Aorta (tissue), 5 donors: ENCODE measurements at places on chromosomes 3 and 15. TPM values are rescaled to one million over a fixed set of nuclear protein-coding genes. Genes with fewer than 3 reads are reported as not detected.

DNA sequence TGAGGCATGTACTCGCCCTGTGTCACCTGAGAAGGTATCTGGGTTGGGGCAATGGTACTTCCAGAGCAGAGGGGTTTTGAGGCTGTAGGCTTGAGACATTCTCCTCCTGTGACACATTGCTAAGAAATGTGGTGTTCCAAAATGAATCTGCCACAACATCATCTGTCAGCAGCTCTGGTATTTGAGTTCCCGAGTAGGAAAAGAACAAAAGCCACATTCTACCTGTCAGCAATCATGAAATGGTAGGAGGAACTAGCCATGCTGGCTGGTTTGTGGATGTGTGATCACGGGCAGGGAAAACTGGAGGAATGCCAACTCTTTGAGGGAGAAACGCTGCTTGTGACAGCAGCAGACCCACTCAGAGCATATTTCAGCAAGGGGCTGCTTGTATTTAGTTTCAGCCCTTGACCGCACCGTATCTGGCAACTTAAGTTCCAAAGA, 579.4 kb upstream of the TBL1XR1 start:
- H3K27ac ChIP-seq = no peak overlapping the region
- DNase-seq = no peak
- H3K4me3 ChIP-seq = no peak overlapping the region
- H3K27me3 ChIP-seq = no peaks in the 10 kb centered on the region
- peaks cover 12% of the 10 kb centered on the region for H3K4me1 ChIP-seq

Gene CHDH
- 1.1 TPM for total RNA-seq

Gene ATP13A5
- total RNA-seq = not detected

GRCh38 chr15:27249760-27250109, 278.8 kb downstream of the GABRG3 start:
- DNase-seq = no peak
- no peaks in the 10 kb centered on the region for H3K36me3 ChIP-seq
- no peak overlapping the region for H3K4me3 ChIP-seq
- no peak overlapping the region for H3K27ac ChIP-seq

- H3K4me1 ChIP-seq = peaks cover 3% of the 10 kb centered on the region
- H3K4me3 ChIP-seq = peak overlapping the region; percentile 26
- no peak for DNase-seq
- no peaks in the 10 kb centered on the region for H3K27me3 ChIP-seq
Measured at GRCh38 chr3:29618395-29619282, 337.8 kb downstream of the RBMS3 start.

DNA sequence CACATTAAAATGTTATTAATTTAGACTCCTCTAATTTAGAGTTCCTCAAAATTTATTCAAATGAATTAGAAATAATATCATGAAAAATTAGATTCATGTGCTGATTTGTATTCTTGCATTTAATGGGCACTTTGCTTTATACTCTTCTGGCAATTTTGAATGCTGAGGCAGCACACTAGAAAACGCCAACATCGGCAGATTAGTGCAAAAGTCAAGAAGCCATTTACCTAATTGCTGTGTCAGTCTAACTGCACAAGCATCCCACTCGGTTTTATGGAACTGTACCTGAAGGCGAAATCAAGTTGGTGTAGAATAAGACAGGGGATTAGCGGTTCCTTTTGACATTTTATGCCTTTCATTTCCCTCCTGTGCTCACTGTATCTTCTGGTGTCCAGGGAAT, 382.0 kb downstream of the ROBO2 start:
- no peaks in the 10 kb centered on the region for H3K27me3 ChIP-seq
- no peak for DNase-seq
- no peak overlapping the region for H3K27ac ChIP-seq

Gene TJP1
- 120 TPM for total RNA-seq

DNA sequence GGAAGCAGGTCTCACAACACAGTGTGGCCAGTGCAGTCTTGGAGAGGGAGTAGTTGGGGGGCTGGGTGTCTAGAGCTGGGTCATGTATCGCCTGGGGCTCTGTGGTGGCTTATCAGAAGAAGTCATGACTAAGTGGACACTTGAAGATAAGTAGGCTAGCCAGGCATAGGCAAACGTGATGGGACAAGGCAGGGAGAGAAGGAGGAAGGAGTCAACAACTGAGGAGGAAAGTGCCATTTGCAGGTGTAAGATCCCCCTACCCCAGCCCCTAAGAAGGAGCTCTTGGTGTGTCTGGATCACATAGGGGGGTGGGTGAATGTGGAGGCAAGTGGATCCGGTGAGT, 352.3 kb downstream of the LRTM1 start:
- no peak for DNase-seq
- H3K36me3 ChIP-seq = no peaks in the 10 kb centered on the region
- H3K4me3 ChIP-seq = no peak overlapping the region
- H3K27me3 ChIP-seq = no peaks in the 10 kb centered on the region
- no peak overlapping the region for H3K27ac ChIP-seq
